ENCODE measurements at places on chromosomes 7 and 10.

DNA sequence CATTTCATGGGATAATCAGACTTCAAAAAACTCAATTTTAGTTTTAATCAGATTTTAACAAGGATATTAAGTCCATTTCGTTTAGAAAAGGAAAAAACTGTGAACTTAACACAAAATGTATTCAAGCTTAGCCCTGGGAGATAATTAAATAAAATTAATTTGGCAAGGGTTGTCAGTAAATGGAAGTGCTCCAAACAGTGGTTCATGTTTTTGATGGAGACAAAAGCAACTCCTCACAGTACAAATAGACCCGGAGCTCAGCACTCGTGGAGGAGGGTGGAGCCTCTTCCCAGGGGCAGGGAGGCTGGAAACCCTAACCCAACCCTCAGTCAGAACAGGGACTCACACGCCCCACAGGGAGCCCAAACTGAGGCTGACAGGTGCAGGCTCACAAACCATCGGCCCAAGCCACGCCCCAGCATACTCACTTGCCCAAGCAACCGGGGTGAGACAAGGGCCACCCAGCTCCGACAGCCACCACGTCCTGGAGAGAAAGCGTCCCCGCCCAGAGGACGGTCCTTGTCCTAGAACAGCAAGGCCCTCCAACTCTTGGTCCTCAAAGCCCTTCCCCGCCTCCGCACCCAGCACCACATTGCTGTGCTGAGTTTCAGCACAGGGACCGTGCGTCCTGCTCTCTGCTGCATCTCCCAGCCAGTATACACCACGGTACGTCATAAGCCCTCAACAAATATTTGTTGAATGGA lies 39.8 kb downstream of the MAD1L1 start:
- DNase-seq: no peak

- DNase-seq: no peak
Measured at GRCh38 chr10:112650588-112651030, 203.6 kb downstream of the VTI1A start.

DNA sequence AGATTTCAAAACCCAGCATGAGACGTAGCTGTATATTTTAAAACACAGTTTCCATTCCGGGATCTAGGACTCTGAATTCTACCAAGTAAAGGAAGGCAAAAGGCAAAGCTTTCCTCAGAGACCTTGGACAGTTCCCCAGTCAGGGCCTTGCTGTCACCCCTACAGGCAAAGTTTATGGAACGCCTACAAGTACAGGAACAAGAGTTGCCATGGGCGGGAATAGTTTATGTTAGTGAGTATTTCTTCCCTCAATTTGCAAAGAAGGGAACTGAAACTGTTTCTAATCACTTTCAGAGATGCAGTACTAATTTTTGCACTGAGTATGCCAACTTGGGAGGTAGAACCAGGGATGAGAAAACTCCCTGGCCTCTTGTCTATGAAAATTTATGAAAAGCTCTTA lies 68.2 kb upstream of the LRGUK start:
- DNase-seq: peak; percentile 37

GRCh38 chr10:50577681-50578350 lies 45.9 kb downstream of the SGMS1 start:
- DNase-seq: peak; percentile 34

All from HAP-1 (cell line).